Stomach (tissue), 19 donors: ENCODE measurements at places on chromosomes 5 and 9.

DNA sequence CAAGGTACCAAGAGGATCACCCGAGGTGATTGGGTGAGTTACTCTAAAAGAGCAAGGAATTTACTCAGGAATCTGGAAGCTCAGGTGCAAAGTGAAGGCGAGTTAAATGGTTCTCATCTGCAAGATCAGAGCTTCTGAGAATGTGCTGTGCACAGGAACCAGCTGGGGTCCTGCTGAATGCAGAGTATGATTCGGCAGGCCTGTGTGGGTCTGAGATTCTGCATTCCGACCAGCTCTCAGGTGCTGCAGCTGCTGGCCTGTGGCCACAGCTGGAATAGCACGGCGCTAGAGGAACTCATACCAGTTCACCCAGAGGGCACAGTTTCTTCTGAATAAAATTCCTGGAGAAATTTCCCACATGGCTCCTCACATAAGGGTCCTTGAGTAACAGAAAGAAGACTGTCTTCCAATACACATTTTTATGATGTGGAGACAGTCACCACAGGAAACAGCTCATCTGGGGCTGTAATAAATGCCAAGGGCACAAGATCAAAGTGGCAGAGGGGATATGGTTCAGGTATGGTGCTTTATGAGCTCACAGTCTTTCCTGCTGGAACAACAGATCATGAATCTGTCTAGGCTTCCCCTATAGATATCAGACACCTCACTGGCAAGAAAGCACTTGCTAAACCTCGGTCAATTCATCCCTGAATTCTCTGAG lies 83.9 kb downstream of the PTPN3 start:
- DNase-seq: no peak

DNA sequence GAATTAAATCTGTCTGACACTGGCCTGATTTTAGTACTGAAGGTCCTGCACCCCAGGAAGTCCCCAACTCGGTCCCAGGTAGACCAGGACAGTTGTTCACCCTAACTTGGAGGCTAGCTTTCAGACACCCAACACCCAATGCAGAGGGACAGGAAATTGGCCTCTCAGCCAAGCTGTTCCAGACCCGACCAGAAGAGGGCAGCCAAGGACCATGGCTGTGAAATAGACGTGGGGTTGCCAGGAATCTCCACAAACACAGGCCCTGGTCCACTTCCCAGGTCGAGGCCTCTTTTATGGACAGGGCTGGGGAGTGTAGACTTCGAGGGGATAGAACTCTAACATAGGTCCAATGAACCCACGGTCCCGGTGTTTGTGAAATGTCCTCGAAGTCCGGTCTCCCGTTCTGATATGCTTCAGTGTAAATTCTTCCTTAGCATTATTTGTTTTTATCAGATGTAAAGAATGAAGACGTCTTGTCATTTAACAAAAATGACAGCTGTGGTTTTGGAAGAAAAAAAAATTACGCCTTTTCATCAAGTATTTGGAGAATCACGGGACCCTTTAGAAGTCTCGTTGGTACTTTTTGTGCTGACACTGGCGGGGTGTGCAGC lies 260.3 kb upstream of the ADAMTS16 start:
- DNase-seq: peak; percentile 81

DNA sequence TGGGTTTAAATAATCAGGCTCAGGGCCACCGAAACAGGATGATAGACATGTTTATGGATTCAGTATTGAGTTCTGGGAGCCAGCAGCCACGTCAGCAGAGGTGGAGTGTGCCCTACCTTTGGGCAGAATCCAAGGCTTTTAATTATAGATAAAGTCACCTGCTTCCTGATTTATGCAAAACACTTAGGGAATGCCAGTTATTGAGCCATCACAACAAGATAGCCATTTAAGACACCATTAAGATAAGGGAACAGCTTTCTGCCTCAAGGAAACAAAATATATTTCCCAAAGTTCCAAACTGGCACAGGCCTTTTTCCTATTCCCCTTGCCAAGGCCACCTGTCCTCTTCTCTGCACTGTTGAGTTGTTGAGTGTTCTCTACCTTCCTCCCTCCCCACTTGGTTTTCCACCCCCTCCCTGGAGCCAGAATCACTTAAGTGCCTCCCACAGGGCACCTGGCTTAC lies 2.4 kb downstream of the CCL28 start:
- peak; percentile 90 for DNase-seq

DNA sequence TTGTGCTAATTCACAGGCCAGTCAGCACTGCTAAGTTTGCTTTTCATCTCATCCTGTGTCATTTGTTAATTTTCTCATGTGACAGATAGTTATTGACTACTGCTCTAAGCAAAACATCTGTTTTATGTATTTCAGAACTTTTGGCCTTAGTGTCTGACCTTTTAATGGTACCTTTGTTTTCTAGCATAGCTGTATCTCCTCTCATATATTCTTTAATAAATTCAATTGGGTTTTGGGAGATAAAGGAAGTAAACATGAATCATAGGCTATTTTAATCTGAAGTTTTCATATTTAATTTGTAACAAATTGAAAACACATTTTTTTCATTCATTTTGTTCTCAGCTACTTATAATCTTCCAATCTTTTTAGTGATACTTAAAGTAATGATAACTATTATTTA lies 13.1 kb downstream of the NDUFAF2 start:
- no peak for DNase-seq

GRCh38 chr9:69535911-69536310 lies 136.3 kb downstream of the APBA1 start:
- DNase-seq: no peak
